T follicular helper cell (primary cell): ENCODE measurements at places on chromosomes 5 and 9.

DNA sequence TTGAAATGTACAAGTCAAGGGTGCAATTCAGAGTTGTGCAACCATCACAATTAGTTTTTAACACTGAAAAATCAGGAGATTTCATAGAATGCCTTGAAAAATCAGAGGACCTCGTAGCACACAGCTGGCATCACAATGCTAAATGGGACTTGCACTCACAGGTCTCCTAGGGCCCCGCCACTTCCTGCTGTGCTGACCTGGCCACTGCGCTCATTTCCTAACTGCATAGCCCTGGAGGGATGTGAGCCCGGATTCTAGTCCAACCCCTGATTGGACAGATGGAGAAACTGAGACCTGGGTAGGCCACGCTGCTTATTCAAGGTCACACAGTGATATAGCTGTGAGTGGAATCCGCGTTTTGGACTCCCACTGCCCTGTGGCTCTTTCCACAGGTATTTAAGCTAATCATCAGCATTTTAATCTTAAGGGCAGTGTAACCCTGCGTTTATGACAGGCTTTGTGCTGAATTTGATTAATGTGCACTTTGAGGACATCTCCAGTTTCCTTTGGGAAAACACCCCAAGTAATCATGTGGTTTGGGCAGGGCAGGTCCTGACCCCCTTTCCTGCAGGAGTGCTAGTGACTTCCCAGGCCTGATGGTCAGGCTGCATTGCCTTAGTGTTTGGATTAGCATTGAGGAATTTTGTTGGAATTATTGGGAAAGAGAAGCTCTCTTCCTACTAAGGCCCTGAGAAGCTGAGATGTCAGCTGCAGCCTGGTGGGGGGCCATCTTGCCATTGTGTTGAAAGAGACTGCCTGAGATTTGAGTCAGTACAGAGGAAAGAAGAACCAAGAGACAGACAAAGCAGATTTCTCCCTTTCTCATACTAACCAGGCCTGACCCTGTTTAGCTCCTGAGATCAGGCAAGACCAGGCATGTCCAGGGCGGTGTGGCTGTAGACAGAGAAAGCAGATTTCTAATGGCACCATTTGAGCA lies 36.2 kb downstream of the STC2 start:
- DNase-seq, result no peak

- DNase-seq, result no peak
Measured at GRCh38 chr5:123819833-123820232, 307.9 kb downstream of the CSNK1G3 start.

- DNase-seq, result no peak
Measured at GRCh38 chr5:37886242-37886905, 46.5 kb upstream of the GDNF start.

DNA sequence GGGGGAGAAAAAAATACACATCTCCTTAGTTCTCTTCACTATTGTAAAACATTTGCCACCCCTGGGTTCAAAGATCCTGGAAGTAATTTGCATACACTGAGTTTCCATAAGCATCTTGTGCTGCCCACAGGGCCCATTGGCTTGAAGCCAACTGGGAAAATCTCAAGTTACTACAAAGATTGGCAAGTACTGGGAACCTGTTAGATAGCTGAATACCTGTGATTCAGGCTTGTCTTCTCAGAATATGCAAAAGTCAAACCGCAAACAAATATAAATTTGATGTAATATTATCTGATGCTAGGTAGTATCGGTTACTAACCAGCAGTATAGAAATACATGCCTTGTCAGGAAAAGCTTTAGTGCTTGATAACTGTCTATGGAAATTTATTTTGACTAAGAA lies 156.9 kb upstream of the FST start:
- no peak for DNase-seq

GRCh38 chr9:110153431-110153830 lies 54.5 kb downstream of the C9orf152 start:
- DNase-seq, result no peak

DNA sequence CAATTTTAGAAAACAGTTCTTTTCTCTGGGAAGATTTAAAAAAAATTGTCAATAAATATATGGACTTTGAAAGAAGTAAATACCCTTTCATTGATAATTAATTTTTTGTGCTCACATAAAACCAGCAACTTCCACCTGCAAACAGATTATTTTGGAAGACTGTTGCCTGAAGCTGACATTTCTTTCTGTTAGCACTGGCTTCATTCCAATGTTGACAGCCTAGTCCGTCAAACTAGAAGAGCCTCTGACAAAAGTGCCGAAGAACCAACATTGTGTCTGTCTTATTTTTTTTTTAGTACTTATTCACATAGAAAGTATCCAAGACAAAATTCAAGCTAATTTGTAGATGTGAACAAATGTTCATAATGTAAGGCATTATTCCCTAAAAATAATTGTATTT lies 108.6 kb upstream of the TMEM161B start:
- no peak for DNase-seq

GRCh38 chr5:137306903-137307302 lies 192.2 kb downstream of the SPOCK1 start:
- DNase-seq, result no peak
